GOT3 (cell line): ENCODE measurements at places on chromosomes 2 and 18.

GRCh38 chr2:235131334-235132305 is 179.8 kb downstream of the SH3BP4 start:
- DNase-seq, result no peak

DNA sequence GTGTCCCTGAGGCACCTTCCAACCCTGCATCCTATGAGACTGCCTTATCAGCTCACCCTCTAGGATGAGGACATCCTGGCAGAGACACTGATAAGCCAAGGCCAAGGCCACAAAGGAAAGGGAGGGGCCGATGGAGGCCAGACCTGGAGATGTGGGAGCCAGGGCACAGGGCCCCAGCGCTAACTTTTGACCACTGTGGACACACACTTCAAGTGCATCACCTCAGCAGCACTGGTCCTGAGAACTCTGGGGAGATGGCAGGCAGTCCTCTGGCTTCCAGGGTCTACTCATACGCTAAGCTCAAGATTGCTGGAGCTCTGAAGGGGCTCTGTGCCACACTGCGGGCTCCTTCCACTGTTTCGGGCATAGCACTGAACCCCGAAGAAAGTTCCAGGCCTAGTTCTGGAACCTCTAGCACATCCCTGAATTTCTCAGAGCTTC is 100.2 kb upstream of the ID2 start:
- DNase-seq, result no peak

DNA sequence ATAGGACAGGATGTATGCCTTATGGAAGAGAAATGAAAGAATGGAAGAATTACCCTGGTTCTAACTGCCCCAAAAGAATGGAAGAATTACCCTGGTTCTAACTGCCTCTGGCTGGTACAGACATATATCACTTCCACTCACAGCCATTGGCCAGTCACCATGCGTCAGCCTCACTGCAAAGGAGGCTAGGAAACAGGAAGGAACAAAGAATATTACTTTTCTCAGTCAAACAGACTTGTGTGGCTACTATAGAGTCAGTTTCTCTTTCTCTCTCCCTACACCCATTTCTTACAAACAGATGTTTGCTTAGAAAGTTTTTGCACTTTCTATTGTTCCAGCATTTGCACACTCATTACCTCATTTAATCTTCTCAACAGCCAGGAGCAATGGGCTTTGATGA is 1111.1 kb upstream of the KLHL29 start:
- DNase-seq, result no peak

GRCh38 chr2:231362555-231363184 is 32.8 kb upstream of the B3GNT7 start:
- no peak for DNase-seq

DNA sequence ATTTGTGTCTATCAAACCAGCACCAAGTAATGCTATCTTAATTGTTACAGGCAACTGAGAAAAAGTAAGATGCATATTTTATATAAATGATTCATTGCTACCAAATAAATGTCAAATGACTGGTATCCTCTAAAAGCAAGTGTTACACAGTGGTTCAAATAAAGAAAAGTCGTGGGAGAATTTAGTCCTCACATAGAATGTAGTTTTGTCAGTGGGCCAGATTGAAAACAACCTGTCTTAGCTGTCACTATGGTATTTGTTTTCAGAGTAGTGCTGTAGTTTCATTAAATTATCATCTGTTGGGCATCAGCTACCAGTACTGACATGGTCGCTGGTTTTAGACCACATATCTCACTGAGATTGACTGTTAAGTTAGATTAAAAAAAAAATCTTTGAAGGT is 10.2 kb upstream of the EIF2AK3 start:
- DNase-seq, result no peak

GRCh38 chr2:65649811-65650589 is 217.6 kb upstream of the SPRED2 start:
- DNase-seq, result no peak

- DNase-seq, result no peak
These were observed 1.9 kb downstream of the CYP26B1 start for GRCh38 chr2:72145658-72146329.

GRCh38 chr18:362311-363290 is 94.8 kb upstream of the THOC1 start:
- no peak for DNase-seq

DNA sequence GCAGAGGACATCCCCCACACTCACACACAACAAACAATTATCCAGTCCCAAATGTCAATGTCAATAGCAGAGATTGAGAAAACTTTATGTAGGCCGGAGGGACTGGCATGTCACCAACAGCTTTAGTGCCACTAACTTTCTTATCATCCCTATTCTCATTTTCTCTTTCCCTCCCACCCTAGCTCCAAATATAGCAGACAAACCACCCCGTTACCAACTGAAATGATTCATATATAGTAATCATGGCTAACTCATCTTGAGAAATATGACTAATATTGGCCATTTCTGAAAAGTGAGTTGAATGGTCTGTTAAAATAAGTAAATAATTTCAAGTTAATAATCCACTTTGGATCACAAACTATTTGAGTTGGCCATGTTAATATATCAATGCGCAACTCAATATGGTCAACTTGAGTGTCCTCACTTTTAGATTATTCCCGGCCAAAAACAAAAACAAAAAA is 242.1 kb upstream of the RND3 start:
- no peak for DNase-seq

GRCh38 chr2:59204040-59204439 is 962.9 kb upstream of the FANCL start:
- no peak for DNase-seq

GRCh38 chr2:27855476-27855875 is 34.7 kb downstream of the RBKS start:
- DNase-seq, result no peak

DNA sequence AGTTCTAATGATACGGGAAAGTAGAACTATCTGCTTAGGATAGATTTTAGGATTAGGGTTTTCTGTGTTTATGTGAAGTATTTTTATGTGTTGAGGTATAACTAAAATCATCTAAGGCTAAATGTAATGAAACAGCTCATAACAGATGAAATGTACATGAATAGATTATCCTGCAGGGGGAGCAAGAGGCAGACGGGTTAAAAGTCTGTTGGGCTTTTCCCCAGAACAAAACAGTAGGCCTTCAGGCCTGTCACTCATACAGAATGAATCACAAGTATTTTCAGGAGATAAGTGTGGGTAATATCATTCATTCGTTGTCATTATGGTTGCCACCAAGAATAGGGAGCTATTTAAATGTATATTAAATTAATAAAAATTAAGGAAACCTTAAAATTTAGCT is 107.9 kb upstream of the IL1R2 start:
- DNase-seq, result no peak

DNA sequence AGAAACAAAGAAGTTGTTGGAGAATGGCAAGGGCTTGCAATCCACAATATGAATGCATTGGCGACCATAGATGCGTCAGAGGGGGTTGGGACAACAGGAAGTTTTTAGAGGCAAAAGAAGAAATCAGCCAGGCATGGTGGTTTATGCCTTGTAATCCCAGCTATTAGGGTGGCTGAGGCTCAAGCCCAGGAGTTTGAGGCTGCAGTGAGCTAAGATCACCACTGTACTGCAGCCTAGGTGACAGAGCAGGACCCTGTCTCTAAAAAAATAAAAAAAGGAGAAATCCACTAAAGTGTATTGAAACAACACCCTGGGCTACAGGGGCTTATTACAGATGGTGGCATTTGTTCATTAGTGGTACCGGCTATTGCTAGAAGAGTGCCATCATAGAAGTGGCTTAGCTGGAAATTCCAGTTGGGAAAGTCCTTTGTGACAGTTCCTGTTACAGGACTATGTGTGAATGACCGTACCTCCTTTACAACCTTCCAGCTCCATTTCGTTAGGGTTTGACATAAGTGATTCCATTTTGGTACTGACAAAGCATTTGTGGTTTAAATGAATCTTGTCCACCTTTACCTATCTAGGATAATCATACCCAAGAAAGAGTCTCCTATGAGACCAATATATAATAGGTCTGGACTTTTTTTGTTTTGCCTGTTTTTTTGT is 10.7 kb upstream of the WDSUB1 start:
- no peak for DNase-seq

DNA sequence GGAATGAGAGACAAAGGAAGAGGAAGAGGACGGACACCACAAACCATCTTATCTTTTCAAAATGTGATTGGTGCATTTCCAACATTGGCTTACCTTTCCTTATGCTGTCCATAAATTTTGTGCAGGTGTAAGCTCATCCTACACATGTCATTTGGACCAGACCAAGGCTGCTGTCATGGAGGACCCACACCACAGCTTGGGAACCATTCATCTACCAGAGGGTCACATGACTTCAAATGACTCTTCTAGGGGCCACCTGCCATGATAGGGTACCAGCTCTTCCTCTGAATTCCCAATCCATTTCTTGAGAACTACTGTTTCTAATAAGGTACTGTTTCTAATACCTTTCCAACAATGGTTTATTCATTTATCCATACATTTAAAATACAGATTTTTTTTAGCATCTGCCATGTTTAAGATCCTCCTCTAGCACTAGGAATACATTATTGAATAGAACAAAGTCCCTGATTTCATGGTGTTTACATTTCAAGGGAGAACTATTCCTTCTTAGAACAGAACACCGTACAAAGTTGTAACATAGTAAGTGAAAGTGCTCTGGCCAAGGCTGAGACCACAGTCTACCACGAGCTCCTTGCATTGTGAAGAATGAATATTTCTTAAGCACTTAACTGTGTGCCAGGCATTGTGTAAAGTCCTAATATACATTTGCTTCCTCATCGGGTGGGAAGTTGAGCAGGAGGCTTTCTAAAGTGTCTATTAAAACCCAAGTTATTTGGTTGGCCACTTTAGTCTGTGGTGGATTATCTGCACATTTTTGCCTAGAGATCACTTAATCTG is 246.1 kb upstream of the FN1 start:
- no peak for DNase-seq

DNA sequence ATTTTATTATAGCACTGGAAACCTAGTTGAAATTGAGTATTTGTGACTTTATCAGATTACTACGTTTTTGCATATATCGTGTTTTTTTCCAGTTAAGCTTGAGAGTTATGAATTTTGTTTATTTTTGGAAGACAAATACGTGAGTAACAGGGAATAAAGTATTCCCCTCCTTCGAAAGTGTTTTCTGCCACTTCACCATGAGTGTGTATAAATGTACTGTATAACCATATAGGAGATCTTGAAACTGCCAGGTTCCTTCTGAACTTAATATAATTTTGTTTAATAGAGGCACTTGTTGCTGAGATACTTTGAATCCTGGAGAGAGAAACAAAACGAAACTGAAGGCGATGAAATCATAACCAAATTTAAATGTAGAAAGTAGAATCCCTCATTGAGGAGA is 1004.4 kb upstream of the ZEB2 start:
- no peak for DNase-seq

DNA sequence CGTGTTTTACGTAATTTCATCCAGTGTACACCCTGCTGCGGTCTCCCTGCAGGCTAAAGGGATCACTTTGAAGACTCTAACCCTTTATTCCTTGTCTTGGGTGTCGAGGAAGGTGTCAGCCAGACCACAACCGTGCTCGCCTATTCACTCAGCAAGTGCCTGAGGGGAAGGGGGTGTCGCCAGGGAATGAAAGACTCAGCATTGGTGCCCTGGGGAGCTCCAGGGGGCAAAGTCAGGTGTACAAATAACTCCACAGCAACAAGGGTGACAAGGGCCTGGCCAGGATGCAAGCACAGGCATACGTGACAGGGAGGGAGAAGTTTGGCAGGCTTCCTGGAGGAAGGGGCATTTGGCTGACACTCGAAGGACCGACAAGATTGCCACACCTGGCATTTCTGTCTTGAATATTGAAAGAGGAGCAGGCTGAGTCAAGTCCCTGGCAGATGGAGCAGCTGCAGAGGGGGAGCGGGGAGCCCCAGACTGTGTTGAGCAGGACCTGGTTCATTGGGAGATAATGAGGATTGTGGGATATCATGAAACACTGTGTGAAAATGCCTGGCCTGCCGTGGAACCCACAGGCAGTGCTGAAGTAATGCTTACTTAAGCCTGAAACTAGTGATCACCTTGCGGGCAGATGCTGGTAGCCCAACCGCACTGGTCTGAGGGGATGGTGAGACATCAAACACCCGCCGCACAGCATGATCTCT is 93.9 kb downstream of the RHOB start:
- no peak for DNase-seq

DNA sequence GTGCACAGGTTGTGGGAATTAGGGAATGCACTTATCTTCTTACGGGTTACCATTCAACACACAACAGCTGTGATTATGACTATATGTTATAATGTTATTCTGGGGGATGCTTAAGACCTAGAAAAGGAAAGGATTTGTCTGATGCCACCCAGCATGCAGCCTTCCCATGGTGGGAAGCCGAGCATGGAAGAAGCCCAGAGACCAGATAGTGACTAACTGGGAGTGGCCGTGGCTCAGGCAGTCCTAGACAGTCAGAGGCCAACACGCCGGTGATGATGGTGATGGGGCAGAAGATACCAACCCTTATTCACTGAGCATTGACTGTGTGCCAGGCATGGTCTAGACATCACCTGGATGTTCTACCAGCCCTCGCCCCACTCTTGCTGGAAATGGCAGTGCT is 35.9 kb downstream of the CYRIA start:
- DNase-seq, result no peak

DNA sequence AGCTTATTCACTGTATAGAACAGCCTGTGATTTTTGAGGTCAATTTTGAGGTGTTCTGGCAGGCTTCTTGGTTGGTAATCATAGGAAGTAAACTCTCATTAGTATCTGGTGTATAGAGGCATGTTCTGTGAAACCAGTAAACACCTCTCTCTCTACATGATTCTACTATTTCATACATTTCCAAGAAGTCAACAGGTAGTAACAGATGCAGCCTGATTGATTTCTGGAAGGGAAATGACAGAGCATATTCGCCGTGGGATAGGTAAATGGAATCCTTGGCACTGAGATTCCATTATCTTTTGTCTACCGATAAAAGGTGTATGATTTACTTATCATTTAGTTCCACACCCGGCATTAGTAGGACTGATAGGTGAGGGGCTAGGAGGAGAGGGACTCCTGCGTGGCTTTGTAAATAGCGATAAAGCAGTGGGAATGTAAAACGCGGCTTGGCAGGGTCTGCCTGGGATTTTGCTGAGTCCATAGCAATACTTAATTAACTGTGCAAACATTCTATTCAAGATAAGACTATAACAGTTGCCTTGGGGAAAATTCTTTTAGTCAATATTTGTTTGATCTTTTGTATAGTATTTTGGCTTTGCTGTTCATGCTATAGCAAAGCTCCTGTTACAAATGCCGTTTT is 32.3 kb downstream of the LYPD6B start:
- no peak for DNase-seq

- DNase-seq, result no peak
These were observed 10.0 kb upstream of the FEZ2 start for GRCh38 chr2:36607947-36608346.
